ENCODE measurements at places on chromosomes 6 and 20.

DNA sequence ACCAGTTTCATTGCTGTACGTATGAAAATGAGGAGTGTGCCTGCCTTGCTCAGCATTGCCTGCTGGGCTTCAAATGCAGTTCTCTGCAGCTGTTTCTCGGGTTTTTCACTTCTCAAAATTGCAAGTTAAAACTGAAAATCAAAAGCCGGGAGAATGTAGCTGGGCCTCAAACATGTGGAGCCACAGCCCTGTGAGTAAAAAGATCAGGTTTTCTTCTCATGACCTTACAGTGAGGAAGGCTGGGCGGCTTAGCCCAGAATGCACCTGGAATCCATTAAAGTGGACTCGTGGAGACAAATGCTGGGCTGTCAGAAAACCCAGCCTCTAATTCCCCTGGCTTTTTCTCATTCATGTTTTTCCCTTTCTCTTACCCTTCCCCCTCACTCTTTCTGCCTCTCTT lies 34.4 kb downstream of the DSE start:
- DNase-seq, result no peak

DNA sequence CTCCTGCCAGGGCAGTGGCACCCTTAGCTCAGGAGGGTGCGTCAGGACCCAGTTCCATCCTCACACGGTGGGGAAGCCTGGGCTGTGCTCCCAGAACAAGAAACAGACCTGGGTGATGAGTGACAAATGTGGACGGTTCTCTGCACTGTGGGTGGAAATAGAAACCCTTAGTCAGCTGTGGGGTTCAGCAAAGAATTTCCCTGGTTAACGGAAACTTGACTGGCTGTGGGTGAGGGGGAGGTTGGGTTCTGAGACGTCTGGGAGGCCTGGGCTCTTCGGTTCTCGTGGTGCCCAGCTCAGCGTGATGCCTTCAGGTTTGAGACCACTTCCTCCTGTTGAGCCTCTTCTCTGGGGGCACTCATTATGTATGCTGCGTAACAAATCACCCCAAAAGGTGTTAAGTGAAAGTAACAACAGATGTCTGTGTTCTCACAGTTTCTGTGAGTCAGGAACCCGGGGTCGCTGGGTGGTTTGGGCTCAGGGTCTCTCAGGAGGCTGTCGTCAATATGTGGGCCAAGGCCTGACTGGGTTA lies 53.1 kb upstream of the FAM83D start:
- no peak for DNase-seq

DNA sequence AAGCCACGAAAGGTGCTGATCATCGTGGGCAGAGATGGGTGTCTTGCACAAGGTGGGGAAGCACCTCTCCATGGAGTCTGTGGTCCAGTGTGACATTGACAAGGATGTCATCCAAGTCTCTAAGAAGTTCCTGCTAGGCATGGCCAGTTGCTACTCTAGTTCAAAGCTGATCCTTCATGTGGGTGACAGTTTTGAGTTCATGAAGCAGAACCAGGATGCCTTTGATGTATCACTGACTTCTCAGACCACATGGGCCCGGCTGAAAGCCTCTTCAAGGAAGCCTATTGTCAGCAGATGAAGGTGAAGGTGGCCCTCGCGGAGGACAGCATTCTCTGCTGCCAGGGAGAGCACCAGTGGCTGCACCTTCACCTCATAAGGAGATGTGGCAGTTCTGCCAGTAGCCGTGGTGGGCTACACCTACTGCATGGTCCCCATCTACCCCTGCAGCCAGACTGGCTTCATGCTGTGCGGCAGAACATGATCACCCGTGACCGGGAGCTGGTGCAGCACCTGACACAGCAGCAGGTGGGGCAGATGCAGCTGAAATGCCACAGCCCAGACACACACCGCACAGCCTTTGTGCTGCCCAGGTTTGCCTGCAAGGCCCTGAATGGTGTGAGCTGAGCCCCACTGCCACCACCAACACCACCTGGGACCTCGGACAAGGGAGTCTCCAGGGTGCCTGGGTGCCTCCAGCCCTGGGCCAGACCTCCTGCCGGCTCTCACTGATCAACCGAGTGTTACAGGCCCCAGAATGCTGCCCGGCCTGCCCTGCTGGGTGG lies 75.0 kb upstream of the SULF2 start:
- DNase-seq, result no peak

- no peak for DNase-seq
Observed at GRCh38 chr20:3307078-3307477, 68.1 kb upstream of the SLC4A11 start.

- no peak for DNase-seq
Observed at GRCh38 chr6:17519120-17519519, 81.0 kb upstream of the FAM8A1 start.

GRCh38 chr20:58494923-58495622 lies 20.1 kb downstream of the APCDD1L start:
- DNase-seq, result no peak

DNA sequence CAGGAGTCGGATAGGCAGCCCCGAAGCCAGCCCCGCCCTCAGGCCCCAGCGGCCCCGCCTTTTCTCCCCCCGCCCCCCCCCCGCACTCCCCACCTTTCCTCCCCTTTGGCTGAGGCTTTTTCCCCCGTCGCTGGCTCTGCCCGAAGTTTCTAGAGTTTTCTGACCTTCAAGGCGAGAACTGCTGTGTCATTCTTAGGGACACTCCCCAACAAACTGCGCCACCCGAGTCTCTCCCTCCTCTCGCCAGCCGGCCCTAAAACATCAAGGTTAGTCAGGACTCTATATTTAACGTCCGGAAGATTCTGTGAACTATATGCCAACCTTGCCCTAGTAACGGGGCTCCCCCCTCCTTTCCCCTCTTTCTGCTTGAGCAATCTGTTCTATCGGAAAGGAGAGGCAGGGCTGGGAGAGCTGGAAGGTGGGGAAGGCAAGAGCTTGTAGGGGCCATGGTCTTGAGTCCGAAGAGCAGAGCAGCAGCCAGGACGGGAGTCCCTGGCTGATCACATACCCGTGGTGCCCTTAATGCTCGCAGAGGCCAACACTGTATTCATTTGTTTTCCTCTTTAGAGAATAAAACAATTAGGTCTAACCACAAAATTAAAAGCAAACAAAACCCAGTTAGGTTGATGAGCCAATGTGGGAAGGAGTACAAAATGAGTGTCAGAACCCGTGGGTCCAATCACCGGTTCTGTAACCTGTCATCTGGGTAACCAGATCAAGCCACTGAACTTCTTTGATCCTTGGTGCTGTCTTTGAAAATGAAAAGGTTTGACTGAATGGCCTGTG lies 5.3 kb upstream of the HSPA1B start:
- no peak for DNase-seq

DNA sequence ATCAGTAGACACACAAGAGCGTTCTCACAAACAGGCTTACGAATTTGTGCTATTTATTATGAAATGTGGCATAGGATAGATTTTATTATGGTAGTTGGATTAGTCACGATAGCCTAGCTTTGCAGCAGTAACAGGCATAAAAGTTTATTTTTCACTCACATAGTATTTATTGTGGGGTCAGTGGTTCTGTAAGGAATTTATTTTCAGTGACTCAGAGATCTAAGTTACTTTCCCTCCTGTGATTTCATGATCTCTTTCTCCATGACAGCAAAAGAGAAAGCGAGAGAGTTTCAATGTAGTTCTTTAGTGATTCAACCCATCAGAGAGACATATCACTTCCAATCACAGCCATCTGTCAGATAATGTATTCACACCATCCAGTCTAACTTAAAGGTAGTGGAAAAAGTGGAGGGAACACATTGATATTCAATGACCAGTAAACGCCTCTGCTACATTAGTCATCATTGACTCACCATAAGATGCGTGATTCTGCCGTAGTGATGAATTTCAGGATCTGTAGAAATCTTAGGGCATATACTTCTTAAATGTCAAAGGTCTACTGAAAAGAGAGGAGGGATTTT lies 605.5 kb downstream of the HDGFL1 start:
- DNase-seq, result no peak

GRCh38 chr20:21982559-21982958 lies 277.1 kb downstream of the PAX1 start:
- DNase-seq, result no peak

DNA sequence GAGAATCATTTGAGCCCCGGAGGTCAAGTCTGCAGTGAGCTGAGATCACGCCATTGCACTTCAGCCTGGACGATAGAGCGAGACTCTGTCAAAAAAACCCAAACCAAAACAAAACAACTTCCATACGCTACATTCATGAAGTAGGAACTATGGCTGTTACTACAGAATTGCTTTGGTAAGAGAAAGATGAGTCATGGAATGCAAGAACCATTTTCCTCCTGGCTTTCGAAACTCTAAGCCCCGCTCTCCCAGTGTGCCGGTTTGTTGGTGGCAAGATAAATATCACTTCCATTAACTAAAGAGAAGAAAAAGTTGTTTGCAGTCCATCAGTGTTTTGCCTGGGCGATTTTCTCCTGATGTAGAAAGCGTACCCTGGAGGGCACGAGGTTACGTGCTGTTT lies 61.3 kb downstream of the ZDHHC14 start:
- DNase-seq, result no peak

DNA sequence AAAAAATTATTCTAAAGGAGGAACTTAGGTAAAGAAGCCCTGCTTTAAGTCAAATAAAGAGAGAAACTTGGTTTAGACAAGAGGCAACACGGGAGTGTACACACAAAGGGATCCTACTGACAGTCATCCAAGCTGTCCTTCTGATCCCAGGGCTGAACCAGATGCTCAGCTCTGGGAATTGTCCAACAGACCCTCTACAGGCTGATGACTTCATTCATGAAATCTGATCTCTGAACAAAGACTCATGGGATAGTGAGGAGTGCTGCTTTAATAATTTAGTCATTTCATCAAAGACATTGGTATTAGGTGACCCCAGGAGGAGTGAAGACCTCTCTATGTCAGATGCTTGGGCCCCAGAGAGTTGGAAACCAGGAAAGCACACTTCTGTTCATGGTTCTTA lies 65.6 kb upstream of the ARMH2 start:
- no peak for DNase-seq

GRCh38 chr6:143441010-143441409 lies 9.5 kb downstream of the ADAT2 start:
- no peak for DNase-seq

- DNase-seq, result no peak
Observed at GRCh38 chr6:72287801-72288200, 334.1 kb upstream of the KCNQ5 start.

- no peak for DNase-seq
Observed at GRCh38 chr6:454148-454991, 62.8 kb downstream of the IRF4 start.

DNA sequence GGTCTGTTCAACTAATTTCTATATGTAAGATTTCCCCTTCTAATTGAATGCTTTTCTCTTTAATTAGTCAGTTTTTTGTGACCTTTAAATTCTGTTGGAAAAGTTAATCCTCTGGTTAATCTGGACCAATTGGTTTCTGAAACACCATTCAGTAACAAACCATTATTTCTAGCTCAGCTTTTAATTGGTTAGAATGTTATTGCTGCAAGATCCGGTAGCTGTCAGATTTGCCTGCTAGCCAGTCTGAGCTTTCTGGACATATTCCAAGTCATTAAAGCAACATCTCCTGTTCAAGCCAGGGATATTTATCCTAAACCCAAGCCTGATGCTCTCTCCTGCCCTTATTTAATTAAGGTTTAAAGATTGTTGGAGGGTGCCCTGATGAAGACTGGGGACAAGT lies 55.1 kb upstream of the FBXL4 start:
- no peak for DNase-seq

- DNase-seq, result no peak
Observed at GRCh38 chr20:13545790-13546189, 92.9 kb downstream of the TASP1 start.

DNA sequence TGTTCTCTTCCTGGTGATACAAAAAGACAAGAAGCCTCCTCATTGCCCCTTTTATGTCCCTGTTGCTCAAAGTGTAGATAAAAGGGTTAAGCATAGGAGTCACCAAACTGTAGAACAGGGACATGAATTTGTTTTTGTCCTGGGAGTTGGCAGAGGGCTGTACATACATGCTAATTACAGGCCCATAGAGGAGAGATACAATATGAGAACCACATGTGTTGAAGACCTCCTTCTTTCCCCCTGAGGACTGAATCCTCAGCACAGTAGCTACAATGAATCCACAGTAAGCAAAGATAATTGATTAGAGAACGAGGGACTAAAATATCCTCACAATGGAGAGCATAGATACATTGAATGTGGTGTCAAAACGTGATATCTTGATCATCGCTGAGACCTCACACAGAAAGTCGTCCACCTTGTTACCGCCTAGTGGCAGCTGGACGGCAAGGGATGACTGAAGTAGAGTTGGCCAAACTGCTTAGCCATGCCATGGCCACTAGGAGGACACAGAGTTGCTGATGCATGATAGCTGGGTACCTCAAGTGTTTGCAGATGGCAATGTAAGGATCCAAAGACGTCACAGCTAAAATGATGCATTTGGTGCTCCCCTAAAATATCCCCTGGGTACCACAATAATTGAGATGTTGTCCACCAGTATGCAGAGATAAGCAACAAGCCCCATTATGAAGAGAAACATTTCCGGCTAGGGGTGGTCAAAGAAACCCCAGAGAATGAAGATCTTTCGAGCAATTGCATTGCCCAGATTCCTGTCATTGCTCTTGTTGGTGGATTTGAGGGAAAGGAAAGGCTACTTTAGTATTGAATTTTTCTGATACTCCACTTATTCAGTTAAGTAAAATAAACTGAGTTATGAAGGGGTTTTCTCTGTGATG lies 15.0 kb downstream of the OR2B3 start:
- DNase-seq, result no peak

GRCh38 chr6:154960299-154960843 lies 34.7 kb upstream of the TIAM2 start:
- DNase-seq, result no peak

GRCh38 chr20:38141204-38141888 lies 23.7 kb downstream of the TGM2 start:
- no peak for DNase-seq
